ENCODE measurements at places on chromosomes 2 and 18. TPM values are rescaled to one million over a fixed set of nuclear protein-coding genes. Genes with fewer than 3 reads are reported as not detected.

ANKRD23 gene
- total RNA-seq: 5.8 TPM

DNA sequence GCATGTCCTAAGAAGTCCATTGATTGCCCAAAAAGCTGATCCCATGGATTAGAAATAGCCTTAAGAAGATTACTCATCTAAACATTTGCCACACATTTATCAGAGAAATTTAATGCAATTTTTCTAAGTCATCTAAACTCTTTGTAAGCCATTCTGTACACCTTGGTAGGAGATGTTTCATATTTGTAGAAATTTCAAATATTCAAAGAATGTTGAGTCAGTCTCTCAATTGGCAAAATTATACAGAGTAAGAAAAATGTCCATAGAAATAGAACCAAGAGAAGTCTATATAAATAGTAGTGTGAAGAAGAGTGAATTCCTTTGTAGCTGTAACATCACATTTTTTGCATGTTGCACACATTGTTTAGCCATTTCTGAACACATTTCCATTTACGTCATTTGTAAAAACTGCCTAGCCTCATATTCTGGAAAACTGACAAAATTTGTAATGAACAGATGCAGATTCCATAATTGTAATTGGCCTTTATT lies 128.6 kb downstream of the MSTN start:
- H3K4me1 ChIP-seq: no peaks in the 10 kb centered on the region
- H3K4me3 ChIP-seq: no peak overlapping the region
- H3K27ac ChIP-seq: no peak overlapping the region

DNA sequence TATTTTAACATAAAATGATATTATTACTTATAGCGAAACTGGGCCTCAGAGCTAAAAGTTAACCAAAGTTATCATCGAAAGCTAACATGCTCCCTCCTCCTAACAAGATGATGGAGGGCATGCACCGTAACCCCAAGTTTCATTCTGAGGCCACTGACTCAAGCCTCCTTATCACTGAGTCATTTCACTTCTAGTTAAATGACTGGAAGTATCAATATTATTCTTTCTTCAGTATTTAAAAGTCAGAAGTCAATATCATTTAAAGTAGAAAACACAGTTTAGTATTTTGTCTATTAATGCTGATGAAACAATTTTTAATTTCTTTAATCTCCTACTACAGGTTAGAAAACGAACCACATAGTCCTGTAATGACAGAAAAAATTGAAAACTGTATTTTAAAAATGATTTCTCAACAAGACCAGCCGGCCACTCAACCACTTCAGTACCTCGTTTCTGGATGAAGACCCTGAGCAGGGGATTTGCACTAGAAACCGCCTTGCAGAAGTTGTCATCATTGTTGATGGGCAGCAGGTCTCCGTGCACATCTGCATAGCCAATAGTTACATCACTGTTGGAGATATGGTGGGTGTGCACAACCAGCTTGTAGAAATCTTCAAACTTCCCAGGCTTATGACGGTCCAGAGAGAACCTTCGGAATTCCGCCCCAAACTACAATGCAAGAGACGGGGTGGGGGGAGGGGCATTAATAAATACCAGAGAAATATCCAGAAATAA lies 44.9 kb downstream of the PARD6G start:
- H3K27me3 ChIP-seq: peaks cover 55% of the 10 kb centered on the region
- no peaks in the 10 kb centered on the region for H3K36me3 ChIP-seq
- peak; percentile 75 for DNase-seq
- no peak overlapping the region for H3K27ac ChIP-seq
- peaks cover 22% of the 10 kb centered on the region for H3K4me1 ChIP-seq

DNA sequence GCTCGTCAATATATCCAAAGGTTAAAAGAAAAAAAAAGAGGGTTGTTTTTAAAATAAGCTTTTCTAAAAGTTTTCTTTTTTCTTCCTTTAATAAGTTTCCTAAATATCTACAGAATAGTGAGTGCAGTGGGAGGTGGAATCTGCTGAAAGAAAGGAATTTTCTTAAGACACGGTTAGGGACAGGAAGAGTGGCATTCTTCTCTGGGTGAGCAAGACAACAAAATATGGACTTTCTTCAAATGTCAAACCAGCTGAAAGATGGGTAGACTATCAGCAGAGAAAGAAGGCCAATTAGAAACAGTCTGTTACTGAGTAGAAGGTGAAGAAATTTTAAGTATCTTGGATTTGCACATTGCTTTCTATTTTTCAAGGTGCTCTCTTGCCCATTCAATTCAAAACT lies 222.7 kb upstream of the PIK3C3 start:
- H3K27me3 ChIP-seq: no peaks in the 10 kb centered on the region
- no peaks in the 10 kb centered on the region for H3K36me3 ChIP-seq

GRCh38 chr18:8602040-8602439 lies 7.2 kb upstream of the RAB12 start:
- H3K36me3 ChIP-seq: no peaks in the 10 kb centered on the region
- DNase-seq: no peak
- no peak overlapping the region for H3K27ac ChIP-seq
- no peak overlapping the region for H3K4me3 ChIP-seq
- peaks cover 15% of the 10 kb centered on the region for H3K27me3 ChIP-seq
- peaks cover 6% of the 10 kb centered on the region for H3K4me1 ChIP-seq

GRCh38 chr18:58694720-58695468 lies 23.6 kb downstream of the MALT1 start:
- H3K27me3 ChIP-seq: no peaks in the 10 kb centered on the region
- peak overlapping the region; percentile 6 for H3K27ac ChIP-seq
- peaks cover 39% of the 10 kb centered on the region for H3K36me3 ChIP-seq
- DNase-seq: no peak
- H3K4me1 ChIP-seq: peaks cover 68% of the 10 kb centered on the region

GRCh38 chr2:37188570-37188969 lies at the start of gene SULT6B1:
TSS of gene SULT6B1 (minus strand) at chr2:37188670. CDS start at chr2:37188640, 30 bp downstream.
- no peaks in the 10 kb centered on the region for H3K36me3 ChIP-seq
- H3K4me1 ChIP-seq: peaks cover 2% of the 10 kb centered on the region
- DNase-seq: no peak
- peaks cover 6% of the 10 kb centered on the region for H3K27me3 ChIP-seq

GRCh38 chr2:17788773-17789172 lies 27.5 kb upstream of the MSGN1 start:
- H3K27ac ChIP-seq: no peak overlapping the region
- no peak for DNase-seq
- H3K4me1 ChIP-seq: no peaks in the 10 kb centered on the region
- H3K36me3 ChIP-seq: peaks cover 6% of the 10 kb centered on the region
- peaks cover 15% of the 10 kb centered on the region for H3K27me3 ChIP-seq
- H3K4me3 ChIP-seq: no peak overlapping the region

GRCh38 chr2:121483846-121484245 lies 46.8 kb upstream of the RNU4ATAC start:
- no peaks in the 10 kb centered on the region for H3K27me3 ChIP-seq
- H3K4me1 ChIP-seq: peaks cover 23% of the 10 kb centered on the region
- H3K36me3 ChIP-seq: peaks cover 18% of the 10 kb centered on the region
- no peak for DNase-seq

DNA sequence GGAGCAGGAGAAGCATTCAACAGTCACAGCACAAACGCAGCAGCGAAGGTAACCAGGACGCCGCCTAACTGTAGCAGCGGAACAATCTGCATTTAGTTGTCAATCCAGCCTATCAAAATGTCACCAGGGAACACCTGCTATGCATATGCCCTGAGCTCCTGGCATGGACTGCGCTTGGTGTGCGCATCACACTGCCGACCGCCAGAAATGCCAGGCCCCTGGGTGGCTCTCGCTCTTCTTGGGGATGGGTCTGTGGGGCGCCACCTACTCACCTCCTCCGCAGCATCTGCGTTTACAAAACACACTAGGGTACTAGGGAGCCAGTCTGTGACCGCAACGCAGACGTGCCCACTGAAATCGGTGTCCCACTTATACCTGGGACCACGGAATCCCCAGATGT lies 31.7 kb downstream of the ZNF516 start:
- H3K4me3 ChIP-seq: no peak overlapping the region
- peaks cover 15% of the 10 kb centered on the region for H3K4me1 ChIP-seq
- no peak overlapping the region for H3K27ac ChIP-seq

ANO7 gene
- 2.1 TPM for total RNA-seq

MDH1B gene
- 0.74 TPM for total RNA-seq

NOSTRIN gene
- total RNA-seq: not detected

DNA sequence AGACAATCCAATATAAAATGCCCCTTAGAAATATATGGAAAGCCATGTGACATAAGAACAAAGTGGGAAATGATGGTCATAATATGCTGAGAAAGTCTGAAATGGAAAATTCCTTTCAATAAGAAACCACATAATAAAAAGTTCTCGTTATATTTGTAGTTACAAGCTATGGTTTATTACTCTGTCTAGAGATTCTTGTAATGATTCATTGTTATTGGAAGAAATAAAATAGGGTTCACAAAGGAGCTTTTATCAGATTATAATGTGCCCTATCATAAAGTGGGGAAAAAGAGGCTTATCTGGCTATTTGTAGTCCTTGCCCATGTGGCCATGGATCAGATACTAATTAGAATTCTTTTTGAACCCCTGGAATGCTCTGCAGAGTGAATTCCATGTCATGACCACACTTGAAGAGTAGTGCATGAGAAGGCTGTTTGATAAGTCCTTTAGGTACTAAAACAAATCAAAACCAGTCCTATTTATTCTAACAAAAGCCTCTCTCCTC lies 420.7 kb upstream of the NRP2 start:
- H3K27me3 ChIP-seq: no peaks in the 10 kb centered on the region
- no peak overlapping the region for H3K4me3 ChIP-seq
- H3K36me3 ChIP-seq: no peaks in the 10 kb centered on the region
- no peak for DNase-seq

GRCh38 chr2:31874071-31874470 lies 136.7 kb downstream of the MEMO1 start:
- no peak for DNase-seq
- H3K4me1 ChIP-seq: no peaks in the 10 kb centered on the region

DNA sequence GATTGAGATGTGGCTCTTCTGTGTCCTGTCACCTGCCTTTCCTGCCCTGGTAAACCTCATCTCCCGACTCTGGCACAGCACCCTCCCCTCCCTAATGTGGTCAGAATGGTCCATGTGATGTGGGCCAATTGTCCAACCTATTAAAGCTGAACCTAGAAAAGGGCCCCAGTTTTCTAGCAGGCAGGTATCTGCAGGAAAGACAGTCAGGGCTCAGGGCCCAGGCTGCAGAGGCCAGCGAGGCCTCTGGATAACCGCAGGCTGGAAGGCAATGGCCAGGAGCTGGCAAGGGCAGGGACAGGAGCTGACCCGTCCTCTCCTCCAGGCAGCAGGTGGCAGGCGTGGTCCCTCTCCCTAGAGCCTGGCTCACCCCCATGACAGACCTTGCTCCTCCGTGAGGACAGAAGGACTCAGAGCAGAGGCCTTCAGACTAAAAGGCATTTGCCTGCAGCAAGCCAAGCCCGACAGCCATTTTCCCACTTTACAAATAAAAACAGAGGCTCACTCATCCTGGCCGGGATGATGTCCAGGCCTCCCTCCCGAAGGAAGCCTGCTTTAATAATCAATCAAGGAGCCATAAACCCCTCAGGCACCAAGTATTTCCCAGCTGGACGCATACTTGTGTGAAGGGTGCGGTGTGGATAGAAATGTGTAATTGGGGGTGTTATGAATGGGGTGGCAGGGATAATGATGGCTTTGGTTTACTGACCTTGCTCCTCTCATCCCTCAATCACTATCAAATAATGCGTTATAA lies 107.1 kb downstream of the TWIST2 start:
- H3K36me3 ChIP-seq: no peaks in the 10 kb centered on the region
- peaks cover 25% of the 10 kb centered on the region for H3K27me3 ChIP-seq
- H3K27ac ChIP-seq: no peak overlapping the region
- no peak overlapping the region for H3K4me3 ChIP-seq

- no peak for DNase-seq
- peaks cover 11% of the 10 kb centered on the region for H3K4me1 ChIP-seq
- no peaks in the 10 kb centered on the region for H3K27me3 ChIP-seq
- H3K36me3 ChIP-seq: peaks cover 5% of the 10 kb centered on the region
- no peak overlapping the region for H3K4me3 ChIP-seq
- H3K27ac ChIP-seq: no peak overlapping the region
These were observed 515.0 kb downstream of the PARD3B start for GRCh38 chr2:205060269-205060668.

DNA sequence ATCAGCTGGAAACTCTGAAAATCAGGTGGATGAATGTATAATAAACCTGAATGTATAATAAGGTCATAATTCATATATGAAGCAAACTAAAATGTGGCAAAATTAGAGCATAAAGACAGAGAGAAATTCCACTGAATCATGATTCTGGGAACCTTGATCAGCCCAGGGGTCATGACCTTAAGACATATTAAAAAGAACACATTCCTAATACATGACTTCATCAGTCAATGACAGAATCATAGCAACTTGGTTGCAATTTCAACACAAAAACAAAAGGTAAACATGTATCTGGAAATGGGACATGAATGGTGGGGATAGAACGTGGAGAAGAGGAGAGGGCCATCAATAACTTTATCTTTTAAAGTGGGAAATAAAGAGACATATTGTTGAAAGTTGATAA lies 17.6 kb downstream of the AFF3 start:
- H3K27me3 ChIP-seq: peaks cover 2% of the 10 kb centered on the region
- H3K4me3 ChIP-seq: no peak overlapping the region
- H3K36me3 ChIP-seq: no peaks in the 10 kb centered on the region
- H3K4me1 ChIP-seq: no peaks in the 10 kb centered on the region

DNA sequence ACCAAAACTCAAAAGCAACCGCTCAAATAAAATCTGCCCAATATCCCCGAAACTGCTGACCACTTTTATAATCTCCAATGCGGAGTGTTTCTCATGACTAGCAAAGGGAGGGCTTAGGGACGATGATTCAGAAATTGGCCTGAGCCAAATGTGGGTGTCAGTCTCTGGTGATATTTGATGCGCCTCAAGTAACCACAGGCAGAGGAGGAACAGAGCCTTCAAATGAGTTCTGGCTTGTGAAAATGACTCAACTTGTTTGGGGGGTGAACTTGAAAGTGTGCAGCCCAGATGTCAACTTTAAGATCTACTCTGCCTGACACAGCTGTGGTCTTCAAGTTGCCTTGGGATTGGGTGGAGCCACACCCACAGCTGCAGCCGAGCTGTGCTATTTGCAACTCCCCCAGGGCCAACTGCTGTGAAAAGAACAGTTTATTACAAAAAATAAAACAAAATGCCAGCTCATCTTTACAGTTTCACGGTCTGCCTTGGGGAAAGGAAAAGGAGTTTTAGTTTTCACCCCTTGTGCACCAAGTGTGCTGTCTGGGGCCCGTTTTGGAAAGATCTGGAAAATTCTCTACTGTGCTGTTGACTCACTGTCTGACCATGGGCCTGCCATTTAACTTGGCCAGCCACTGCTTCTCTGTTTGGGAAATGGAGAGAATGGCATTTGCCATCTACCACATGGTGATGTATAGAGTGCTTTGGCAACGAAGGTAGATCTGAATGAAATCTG lies 222.1 kb downstream of the MTX2 start:
- no peak overlapping the region for H3K4me3 ChIP-seq
- H3K27me3 ChIP-seq: peaks cover 44% of the 10 kb centered on the region
- H3K4me1 ChIP-seq: peaks cover 3% of the 10 kb centered on the region
- DNase-seq: peak; percentile 17
- no peak overlapping the region for H3K27ac ChIP-seq

- H3K4me1 ChIP-seq: peaks cover 7% of the 10 kb centered on the region
- peaks cover 6% of the 10 kb centered on the region for H3K36me3 ChIP-seq
- no peak overlapping the region for H3K27ac ChIP-seq
These were observed 30.1 kb upstream of the CEP68 start for GRCh38 chr2:65026154-65026553.

DNA sequence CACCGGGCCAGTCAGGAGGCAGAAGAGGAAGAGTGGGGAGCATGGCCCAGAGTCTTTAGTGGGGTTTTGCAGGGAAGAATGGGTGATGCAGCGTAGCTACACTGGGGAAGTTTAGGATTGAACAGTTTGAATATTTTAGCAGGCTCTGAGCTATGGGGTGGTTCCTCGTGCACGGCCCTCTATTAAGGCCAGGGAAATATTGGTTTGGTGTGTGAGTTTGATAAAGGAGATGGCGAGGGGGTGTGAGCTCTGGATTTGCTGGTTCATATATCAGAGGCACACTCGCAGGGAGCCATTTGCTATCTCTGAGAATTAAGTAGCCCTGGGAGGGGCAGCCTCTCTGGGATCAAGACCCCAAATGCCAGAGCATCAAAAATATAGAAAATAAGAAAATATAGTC lies 50.1 kb downstream of the BOLA3 start:
- no peak overlapping the region for H3K27ac ChIP-seq
- no peaks in the 10 kb centered on the region for H3K27me3 ChIP-seq
- no peak for DNase-seq
